Left lobe of liver (tissue), 2 donors: ENCODE measurements at places on chromosomes 3 and 15. TPM values are rescaled to one million over a fixed set of nuclear protein-coding genes. Genes with fewer than 3 reads are reported as not detected.

- no peak for DNase-seq
Observed at GRCh38 chr3:42094128-42094527, 3.0 kb downstream of the TRAK1 start.

GRCh38 chr3:158167737-158168557, 58.1 kb downstream of the RSRC1 start:
- no peak for DNase-seq

RASGRP1 gene
- 0.28 TPM for total RNA-seq

DNA sequence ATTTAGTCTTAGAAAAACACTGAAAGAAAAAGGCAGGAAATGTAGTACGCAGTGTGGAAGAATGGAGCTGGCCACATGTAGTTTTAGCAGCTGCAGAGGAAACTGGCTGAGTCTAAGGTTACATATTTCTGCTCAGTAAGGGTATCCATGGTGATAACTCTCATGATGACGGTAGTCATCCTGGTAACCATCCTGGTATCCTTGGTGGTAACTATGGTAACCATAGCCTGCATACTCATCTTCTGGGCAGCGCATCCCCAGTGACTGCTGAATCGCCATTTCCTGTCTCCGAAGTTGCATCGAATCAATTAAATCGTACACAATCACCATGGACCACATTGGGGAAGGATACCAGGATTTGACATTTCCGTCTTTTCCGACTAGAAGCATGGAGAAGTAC, 35.7 kb downstream of the CCDC80 start:
- DNase-seq, result no peak

- DNase-seq, result no peak
Observed at GRCh38 chr3:64684715-64685261, 3.0 kb downstream of the ADAMTS9 start.
